Esophagus squamous epithelium (tissue), 5 donors: ENCODE measurements at places on chromosomes 12 and 14.

DNA sequence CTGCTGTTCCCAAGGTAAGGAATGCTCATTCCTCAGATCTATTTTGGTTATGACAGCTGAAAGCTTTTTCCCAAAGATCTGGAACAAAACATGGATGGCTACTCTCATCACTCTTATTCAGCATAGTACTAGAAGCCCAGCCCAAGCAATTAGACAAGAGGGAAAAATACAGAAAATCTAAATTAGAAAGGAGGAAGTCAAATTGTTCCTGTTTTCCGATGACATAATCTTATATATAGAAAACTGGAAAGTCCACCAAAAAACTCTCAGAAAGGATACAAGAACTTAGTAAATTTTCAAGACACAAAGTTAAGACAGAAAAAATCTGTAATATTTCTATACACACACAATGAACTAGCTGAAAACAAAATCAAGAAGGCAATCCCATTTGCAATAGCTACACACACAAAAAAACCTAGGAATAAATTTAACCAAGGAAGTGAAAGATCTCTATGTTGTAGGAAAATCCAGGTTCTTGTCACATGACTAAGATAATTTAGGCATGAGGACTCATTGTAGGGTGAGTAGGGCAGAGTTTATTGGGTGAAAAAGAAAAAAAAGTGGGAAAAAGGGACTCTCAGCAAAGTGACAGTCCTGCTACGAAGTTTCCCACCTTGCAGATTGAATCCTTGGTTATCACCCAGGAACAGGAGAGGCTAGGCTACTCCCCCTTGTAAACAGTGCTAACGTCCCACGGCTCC, 28.6 kb upstream of the KLRB1 start:
- DNase-seq: no peak

DNA sequence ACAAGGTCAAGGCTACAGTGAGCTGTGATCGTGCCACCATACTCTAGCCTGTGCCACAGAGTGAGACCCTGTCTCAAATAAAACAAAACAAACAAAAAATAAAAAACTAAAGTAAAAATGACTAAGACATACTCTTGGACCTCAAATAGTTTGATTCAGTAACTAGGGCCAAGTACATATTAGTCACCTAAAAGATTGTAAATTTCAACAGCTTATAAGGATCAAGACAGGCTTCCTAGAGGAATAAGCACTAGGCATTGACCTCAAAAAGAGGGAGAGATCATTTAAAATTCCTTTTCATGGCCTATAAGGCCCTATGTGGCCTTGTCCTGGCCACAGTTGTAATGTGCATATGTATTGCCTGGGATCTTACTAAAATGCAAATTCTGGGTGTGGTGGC, 46.0 kb upstream of the CHST11 start:
- no peak for DNase-seq

GRCh38 chr12:132353811-132354210, 24.4 kb upstream of the GALNT9 start:
- DNase-seq: no peak

DNA sequence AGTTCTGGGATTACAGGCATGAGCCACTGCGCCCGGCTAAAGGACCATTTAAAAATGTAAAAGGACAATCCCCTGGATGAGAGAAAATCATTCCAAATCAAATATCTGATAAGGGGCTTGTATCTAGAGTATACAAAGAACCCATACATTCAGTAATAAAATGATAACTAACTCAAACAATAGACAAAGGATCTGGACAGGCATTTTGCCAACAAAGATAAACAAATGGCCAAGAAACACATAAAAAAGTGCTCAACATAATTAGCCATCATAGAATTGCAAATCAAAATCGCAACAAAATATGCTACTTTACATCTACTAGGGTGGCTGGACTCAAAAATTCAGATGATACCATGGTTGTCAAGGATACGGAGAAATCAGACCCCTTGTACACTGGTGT, 8.5 kb upstream of the BICD1 start:
- no peak for DNase-seq

DNA sequence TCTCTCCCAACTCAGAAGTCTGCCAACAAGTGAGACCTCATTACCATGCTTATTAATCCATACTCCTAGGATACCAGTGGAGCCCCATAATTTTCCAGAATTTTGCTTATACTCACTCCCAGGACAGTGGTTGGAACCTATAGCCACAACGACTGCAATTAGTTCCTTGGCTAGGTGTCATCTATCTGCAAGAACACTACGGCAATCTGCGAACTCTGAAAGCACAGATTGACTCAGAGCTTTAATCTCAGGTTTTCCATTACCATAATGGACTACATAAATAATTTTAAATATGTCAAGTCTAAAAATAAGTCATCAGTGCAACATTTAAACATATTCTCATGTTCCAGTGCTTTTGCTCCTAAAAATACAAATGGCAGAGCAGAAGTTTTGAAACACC, 33.4 kb downstream of the TMTC3 start:
- DNase-seq: no peak

- no peak for DNase-seq
Measured at GRCh38 chr12:55842681-55843429, at the start of gene MMP19. Gene MMP19 (minus strand): TSS chr12:55842936. CDS start chr12:55842830, 106 bp downstream.

GRCh38 chr14:101470266-101470665, 91.0 kb upstream of the DIO3 start:
- DNase-seq: no peak

DNA sequence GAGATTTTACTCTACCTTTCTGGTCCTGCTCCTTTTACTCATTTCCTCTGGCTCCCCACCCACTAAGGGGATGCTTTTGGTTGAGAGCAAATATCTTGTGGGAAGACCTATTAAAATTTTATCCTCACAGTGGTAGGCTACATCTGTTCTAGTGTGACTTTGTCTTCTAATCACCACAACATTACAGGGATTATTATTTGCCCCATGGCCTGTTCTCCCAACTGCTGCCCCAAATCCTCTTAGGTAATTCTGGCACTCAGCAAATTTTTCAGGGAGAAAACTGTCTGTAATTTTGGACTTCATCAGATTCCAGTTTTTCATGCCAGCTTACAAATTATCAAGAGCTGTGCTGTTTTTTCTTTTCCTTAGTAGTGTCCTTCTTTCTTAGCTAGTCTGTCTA, 172.3 kb downstream of the GPHN start:
- no peak for DNase-seq

DNA sequence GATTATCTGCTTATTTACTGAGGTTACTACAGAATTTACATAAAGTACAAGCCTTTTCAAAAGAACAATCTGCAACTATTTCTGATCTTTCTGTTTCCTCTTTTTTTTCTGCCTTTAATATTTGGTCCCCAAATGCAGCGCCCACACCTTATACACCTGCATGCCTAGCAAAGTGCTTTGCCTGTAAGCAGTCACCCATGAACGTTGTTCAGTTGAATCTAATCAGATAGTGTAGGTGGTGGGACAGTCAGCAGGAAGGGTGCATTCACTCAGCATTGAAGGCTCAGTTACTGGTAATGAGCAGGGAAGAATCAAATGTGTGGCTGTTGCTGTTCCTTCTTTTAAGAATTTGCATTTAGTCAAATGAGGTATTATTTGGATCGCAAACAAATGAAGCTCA, 108.4 kb downstream of the GPR135 start:
- DNase-seq: no peak

- no peak for DNase-seq
Measured at GRCh38 chr12:65695113-65695865, 129.0 kb upstream of the HMGA2 start.

- no peak for DNase-seq
Measured at GRCh38 chr12:7131502-7131866, 1.3 kb downstream of the CLSTN3 start.

DNA sequence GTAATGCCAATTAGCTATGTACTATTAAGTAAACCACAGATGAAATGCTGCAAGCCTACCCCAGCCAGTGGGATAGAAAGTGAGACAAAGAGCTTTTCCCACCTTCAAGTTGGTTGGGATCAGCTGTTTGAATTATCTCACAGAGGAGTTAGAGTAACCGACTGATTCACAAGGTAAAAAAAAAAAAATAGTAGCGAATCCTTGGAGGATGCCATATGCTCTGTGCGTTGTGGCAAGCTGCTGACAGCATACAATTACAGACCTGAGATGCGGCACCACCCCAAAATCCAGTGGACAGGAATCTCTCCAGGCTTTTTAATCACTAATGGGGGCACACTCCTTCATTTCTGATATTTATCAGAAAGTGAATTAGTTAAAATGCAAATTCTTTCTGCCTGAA, 157.0 kb upstream of the RMST start:
- DNase-seq: no peak

DNA sequence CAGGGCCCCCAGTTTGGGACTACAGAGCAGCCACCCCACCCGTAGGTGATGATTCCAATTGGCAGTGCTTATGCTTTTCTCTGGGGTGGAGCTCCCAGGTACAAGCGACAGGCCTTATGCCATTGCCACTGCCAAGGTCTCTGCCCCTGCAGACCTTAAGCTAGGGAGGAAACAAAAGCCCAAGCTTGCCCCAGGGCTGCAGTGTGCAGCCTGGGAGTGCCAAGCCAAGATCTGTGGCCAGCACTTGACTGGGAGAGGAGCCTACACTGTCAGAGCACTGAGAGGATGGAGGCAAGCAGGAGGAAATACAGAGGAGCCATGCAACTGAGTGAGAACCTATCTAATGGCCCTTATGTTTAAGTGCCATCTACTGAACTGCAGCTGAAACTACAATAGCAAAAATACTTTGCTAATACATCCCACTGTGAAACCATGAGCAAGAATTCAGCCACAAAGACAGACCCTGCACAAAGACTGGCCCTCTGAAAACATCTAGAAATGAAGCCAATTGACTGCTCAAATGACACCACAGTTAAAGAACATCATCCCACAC, 17.7 kb upstream of the ASCL1 start:
- DNase-seq: no peak

- DNase-seq: no peak
Measured at GRCh38 chr12:34290381-34290995, 268.2 kb downstream of the ALG10 start.

DNA sequence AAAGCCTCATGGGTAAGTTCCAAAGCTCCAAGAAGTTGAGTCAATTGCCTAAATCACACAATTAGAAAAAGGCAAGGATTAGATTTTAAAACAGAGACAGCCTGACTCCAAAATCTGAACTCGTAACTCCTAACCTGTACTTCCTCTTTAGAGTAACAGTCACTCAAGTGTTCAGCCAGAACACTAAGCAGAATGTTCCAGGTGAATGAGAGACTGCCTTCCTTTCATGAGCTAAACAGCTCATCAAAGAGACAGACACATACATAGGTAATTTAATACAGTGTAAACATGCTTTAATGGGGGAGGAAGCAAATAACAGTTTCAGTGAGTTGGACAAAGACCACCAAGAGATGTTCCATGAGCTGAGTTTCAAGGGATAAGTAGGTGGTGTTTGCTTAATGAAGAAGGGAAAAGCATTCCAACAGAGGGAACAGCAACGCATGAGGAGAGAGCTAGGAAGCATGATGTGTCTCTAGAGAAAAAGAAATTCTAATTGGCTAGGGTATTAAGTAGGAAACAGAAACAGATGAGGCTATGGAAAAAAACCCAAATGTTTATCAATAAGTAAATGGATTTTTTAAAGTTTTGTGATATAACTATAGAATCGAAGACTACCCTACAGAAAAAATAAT, 403.9 kb downstream of the MED13L start:
- DNase-seq: no peak

- no peak for DNase-seq
Measured at GRCh38 chr14:105223770-105224544, 24.4 kb upstream of the BTBD6 start.

DNA sequence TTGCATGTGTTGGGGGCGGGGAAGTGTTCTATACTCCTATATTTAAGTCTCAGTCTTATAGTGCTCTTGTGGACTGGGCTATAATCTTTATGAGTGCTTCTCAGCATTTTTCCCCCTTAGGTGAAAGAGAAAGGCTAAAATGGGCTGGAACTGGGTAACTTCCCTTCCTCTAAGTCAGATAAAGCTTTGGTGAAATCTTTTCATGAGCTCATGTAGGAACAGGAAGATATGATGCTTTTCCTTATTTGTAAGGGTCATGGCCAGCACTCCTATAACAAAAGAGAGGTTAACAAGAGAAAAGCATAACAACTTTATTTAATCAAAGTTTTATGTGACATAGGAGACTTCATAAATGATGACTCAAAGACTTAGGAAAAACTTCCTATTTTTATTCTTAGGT, 841.5 kb downstream of the SLC16A7 start:
- no peak for DNase-seq

DNA sequence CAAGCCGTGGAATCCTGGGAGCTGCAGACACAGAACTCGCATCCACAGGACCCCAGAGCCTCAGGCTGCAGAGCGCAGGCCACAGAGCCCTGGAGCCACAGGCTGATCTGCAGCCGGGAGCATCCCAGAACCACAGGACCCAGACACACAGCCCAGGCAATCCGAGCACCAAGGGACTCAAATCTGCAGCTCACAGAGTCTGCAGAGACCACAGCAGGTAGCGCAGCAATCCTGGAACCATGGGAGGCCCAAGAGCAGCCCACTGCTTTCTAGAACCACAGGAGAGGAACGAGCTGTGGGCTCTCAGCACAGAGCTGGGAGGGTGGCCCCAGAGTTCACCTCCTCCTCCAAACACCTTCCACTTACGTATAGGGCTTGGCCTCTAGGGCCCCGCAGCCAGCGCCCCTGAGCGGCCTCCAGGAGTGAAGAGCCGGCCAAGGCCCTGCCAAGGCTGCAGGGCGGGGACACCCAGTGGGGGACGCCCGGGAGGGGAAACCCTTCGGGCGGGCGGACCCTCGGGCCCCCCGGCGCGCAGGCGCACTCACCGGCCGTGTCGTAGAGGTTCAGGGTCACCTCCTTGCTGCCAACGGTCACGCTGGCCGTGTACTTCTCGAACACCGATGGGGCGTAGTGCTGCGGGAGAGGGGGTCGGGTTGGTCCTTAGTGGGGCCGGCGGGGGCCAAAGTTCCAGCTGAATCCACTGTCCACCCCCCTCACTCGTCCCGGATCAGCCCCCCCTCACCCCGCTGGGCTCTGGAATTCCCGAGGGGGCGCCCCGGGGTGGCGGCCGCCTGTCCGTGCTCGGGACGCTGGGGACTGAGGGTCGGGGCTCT, 665 bp downstream of the RHOF start:
- DNase-seq: no peak

DNA sequence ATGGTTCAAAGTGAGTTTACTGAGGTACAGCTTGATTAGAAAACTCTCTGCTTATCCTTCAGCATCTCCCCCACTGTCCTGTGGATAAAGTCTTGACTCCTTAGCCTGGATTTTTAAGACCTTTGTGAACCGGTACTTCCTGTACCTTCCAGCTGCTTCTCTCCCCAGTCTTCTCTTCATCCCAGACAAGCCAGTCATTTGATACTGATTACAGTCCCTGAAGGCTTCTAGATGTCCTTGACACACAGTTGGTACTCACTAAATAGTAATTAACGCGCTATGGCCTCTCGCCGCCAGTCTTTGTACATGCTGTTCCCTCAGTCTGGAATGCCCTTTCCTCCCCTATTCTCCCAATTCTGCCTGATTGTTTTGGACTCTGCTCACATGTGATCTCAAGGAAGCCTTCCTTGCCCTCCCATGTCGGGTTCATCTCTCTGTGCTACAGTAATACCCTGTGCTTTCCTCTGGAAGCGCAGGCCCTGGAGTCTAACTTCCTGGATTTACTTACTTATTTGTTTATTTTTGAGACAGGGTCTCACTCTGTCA, 50.6 kb upstream of the PTGR2 start:
- no peak for DNase-seq
